Astrocyte (in vitro differentiated cells and primary cell): ENCODE measurements at places on chromosomes 5 and 9.

GRCh38 chr5:69415584-69415958 is 655 bp downstream of the MARVELD2 start:
- no peak for DNase-seq

DNA sequence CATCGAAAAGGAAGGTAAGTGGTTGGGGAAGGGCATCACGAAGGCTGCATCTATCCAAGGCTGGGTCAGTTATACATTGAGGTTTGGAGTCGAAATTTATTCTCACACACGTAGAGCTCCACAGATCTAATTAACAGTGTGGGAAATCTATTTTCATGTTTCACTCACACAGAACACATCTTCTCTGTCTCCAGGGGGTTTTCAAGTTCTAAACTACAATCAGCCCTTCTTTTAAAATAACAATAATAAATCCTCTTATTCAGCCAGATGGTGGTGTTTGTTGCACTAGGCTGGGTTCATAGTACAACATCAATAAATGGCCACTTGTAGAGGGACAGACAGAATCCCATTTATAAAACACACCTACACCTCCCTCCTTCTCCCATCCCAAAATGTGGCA is 174.5 kb upstream of the KLF9 start:
- no peak for DNase-seq

GRCh38 chr5:53397845-53398244 is 82.6 kb upstream of the FST start:
- peak; percentile 69 for DNase-seq

DNA sequence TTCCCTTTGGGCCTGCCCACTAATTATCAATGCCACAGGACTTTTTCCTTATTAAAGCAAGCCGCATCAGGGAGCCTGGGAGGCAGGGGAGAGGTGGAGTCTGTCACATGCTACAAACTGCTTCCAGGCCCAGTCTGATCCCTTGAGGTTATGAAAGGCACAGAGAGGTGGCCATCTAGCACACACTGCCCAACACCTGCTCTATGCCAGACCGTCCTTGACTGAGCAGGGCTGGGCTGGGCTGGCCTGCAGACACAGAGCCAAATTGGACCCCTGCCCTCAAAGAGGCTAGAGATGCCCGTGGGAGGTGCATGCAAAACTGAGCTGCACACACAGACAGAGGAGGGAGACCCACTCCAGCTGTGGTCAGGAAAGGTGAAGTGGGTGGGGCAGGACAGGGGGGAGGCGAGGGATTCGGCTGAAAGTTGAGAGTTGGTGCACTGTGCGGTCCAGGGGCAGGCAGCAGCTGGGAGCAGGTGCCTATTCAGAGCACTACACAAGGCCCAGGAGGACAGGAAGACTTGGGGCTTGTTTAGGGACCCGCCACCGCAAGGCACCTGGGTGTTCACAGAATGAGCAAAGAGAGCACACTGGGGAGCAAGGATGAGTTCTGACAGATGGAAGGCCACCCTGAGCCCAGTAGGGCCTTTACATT is 36.4 kb upstream of the TCF7 start:
- DNase-seq, result no peak

- no peak for DNase-seq
These were observed 39.3 kb upstream of the ADRA1B start for GRCh38 chr5:159877016-159877415.

DNA sequence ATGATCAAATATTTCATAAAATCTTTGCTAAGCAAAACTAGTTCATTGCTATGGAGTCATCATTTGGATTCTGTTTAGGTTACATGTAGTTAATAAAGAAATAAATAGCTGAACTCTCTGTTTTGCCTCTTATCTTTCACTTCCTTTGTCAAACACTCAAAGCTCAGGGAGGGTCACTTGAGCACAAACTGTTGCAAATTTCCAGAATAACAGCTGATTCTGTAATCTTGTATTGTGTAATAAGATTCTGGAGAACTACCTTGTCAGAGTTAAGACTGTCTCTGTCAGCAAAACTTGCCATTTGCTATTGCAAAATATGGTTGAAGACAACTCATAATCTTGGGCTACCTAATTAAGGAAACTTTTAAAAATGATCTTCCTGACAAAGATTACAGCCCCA is 182.0 kb upstream of the MOCS2 start:
- DNase-seq, result no peak

GRCh38 chr5:81971111-81971711 is 612 bp upstream of the ATG10 start:
- DNase-seq, result peak; percentile 10

DNA sequence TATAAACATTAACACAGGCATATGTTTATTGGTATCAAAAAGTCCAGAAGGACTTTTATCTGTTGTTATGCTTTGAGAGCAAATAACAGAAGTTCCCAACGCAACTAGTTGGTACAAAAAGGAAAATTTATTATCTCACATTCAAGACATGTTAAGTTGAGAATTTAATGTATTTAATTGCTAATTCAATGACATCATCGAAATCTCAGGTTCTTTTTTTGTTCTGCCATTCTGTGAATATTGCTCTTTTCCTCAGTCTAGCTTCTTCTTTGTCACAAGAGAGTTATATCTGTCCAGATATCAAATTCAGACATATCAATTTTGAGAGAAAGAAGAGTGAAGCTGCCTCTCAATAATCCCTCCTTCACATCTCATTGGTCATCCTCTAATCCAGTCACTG is 307.6 kb upstream of the PCSK5 start:
- no peak for DNase-seq

DNA sequence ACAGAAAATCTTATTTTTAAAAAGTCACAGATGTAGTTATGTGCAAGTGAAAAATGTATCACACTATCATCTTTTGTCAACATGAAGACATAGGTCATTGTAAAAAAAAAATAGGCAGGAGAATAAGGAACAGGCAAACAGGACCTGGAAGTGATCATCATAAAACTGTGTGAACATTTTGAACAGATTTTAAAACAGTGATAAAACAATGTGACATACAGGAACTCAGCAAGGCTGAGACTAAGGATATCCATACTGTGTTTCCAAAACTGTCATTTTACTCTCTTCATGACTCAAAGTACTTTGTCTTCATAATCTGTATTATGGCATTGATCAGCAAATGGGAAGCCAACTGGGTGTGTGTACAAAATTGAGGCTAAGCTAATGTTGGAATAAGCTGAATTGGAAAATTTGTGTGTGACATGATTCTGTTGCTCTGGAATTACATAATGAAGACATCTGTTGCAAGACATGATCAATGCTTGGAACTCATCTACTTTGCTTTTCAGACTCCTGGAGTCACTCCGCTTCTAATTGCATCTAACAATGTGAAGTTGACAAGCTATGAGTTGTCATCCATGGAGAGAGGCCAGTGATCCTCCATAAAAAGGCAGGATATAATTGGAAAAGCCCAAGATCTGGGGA is 978.7 kb upstream of the NUDT12 start:
- DNase-seq, result no peak

DNA sequence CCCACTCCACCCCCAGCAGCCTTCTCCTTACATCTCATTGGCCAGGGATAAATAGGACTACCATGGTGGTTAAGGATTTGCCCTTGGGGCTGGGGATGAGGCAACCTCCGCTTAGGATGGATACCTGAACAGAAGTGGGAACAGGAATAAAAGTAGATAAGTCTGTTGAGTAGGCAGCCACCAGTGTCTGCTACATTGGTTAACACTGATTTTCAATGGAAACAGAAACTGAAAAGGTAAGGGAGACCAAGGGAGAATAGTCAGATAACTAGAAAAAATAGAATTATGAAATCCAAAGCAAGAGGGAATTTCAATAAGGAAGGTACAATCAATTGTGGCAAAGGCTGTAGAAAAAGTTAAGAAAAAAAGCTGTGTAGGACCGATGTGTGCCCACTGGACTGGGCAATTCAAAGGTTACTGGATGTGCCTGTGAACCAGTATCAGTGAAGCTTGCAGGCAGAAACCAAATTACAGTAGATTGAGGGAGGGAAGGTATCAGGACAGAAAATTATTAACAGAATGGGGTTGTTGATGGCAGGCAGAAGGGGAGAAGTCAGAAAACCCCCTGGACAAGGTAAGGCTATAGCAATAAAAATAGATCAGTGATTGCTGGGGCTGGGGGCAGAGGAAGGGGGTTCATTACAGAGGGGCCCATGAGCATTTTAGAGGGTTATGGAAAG is 48.7 kb downstream of the DNAJC21 start:
- DNase-seq, result no peak

DNA sequence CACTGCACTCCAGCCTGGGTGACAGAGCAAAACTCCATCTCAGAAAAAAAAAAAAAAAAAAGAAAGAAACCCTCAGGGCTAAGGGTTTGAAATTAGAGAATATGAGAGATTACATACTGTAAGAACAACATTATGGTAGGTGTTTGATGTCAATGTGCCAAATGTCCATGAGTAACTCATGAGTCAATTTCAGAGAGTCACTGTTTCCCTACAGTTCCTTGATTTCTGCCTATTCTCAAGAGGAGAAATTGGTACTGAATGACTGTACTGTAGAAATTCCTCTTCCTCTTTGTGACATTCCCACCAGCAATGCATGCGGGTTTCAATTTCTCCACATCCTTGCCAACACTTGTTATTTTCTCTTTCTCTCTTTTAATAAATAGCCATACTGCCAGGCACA is 35.2 kb downstream of the MARVELD2 start:
- peak; percentile 96 for DNase-seq

GRCh38 chr5:138160706-138161105 is 17.7 kb downstream of the BRD8 start:
- DNase-seq, result no peak

- DNase-seq, result peak; percentile 98
These were observed 527.2 kb downstream of the KCTD16 start for GRCh38 chr5:144697847-144698262.

- peak; percentile 56 for DNase-seq
These were observed 111.7 kb downstream of the ESM1 start for GRCh38 chr5:54873691-54874090.

GRCh38 chr9:35732800-35733541 is 505 bp downstream of the CREB3 start:
- DNase-seq, result peak; percentile 66

- DNase-seq, result peak; percentile 26
These were observed 106.2 kb downstream of the CMYA5 start for GRCh38 chr5:79795764-79796398.

DNA sequence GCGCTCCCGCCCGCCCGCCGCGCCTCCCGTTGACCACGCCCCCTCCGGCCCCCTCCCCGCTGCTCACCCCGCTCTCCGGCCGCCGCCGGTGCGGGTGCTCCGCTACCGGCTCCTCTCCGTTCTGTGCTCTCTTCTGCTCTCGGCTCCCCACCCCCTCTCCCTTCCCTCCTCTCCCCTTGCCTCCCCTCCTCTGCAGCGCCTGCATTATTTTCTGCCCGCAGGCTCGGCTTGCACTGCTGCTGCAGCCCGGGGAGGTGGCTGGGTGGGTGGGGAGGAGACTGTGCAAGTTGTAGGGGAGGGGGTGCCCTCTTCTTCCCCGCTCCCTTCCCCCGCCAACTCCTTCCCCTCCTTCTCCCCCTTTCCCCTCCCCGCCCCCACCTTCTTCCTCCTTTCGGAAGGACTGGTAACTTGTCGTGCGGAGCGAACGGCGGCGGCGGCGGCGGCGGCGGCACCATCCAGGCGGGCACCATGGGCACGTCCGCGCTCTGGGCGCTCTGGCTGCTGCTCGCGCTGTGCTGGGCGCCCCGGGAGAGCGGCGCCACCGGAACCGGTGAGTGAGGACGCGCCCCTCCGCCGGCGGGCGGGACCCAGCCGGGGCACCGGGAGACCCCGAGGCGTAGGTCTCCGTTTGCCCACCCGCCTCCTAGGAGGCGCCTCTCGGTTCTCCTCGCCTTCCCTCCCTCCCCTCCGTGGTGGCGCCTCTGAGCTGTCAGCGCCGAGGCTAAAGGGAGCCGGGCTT is at the start of gene VLDLR:
Gene VLDLR (plus strand): TSS at position 66 of the 739 bp plus-strand sequence. CDS start 403 bp downstream, at position 469.
- no peak for DNase-seq

- DNase-seq, result no peak
These were observed 239.8 kb downstream of the PBX3 start for GRCh38 chr9:125986966-125987365.

GRCh38 chr5:112210430-112211005 is 208.6 kb downstream of the EPB41L4A start:
- DNase-seq, result peak; percentile 9

GRCh38 chr9:4106760-4107143 is 193.1 kb downstream of the GLIS3 start:
- DNase-seq, result peak; percentile 97

- peak; percentile 86 for DNase-seq
These were observed at the start of gene HSPB3 for GRCh38 chr5:54455413-54456157. Gene HSPB3 (plus strand): TSS chr5:54455699. CDS start chr5:54455790, 91 bp downstream.

DNA sequence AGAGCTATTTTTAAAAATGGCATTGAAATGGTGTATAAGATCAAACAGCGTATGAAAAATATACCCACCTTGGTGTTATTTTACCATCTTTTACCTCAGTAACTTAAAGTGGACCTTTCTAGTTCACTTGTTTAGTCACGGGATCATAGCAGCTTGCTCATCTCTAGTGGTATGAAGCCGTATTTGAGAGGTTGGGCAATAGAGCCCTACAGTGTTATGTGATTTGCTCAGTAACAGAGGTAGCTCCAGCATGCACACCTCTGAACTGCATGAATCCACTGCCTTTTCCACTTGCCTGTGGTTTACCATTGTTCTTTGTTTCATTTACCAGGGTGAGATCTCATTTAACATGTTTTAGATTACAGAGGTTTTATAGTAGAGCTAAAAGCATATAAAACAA is 134.4 kb downstream of the ATG10 start:
- no peak for DNase-seq

DNA sequence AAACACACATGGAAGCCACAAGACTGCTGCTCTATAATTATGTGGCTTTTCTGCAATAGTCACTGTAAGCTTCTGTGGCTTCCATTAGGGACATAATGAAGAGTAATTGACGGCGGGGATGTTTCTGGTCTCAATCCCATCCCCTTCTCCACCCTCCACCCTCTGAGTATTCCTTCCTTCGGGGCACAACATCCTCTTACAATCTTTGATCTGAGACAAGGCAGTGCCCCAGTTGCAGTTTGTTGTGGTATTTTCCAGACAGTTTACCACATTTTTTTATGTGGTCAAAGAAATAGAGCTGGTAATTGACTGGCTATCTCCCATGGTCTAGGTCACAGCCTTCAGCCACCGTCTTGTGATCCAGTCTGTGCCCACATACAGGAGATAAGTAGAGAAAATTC is 277.7 kb downstream of the NR2F1-AS1 start:
- peak; percentile 40 for DNase-seq

DNA sequence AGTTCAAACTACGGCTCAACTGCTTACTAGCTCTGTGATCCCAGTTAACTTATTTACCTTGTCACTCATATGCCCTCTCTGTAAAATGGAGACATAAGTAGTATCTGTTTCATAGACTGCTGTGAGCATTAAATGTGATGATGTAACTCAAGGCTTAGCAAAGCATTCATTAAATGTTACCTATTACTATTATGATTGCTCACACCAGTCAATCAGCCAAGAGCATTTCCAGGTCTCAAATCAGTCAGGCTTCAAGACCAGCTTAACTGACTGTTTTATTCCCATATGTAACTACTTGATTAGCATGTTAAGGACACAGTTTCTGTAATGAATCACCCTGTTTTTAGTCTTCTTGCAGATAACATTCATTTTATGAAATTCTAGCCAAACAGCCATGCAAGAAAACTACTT is 413.3 kb downstream of the MLLT3 start:
- DNase-seq, result no peak

- DNase-seq, result no peak
These were observed 26.2 kb upstream of the HSD17B4 start for GRCh38 chr5:119426057-119426456.

- DNase-seq, result no peak
These were observed 86.1 kb downstream of the SMIM23 start for GRCh38 chr5:171871711-171872110.
